C1 segment of cervical spinal cord (tissue), 14 donors: ENCODE measurements at places on chromosomes 2 and 18.

DNA sequence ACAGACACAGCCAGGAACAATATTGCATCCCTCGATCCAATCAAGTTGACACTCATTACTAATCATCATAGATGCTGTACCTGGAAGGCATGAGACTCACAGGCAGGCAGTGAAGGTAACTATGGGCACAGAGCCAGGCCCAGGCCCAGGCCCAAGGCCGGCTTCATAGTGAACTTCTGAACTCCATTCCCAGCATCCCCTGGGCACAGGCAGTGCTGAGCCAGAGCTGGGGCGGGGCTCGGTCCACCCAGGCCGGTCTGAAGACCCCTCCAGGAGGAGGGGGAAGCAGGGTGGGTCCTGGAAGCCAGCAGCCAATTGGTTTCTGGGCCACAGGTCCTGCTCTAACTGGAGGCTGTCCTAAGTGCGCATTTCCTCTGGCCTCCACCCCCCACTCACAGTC, 37.6 kb downstream of the MLPH start:
- DNase-seq: no peak

DNA sequence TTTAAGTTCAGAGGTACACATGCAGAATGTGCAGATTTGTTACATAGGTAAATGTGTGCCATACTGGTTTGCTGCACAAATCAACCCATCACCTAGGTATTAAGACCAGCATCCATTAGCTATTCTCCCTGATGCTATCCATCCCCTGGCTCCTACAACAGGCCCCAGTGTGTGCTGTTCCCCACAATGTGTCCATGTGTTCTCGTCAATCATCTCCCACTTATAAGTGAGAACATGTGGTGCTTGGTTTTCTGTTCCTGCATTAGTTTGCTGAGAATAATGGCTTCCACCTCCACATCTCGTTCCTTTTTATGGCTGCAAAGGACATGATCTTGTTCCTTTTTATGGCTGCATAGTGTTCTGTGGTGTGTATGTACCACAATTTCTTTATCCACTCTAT, 75.8 kb downstream of the SUCLG1 start:
- DNase-seq: no peak

- no peak for DNase-seq
Measured at GRCh38 chr2:124025891-124026434, 876 bp downstream of the CNTNAP5 start.

GRCh38 chr2:139685090-139685983, 905.1 kb upstream of the NXPH2 start:
- DNase-seq: no peak

- no peak for DNase-seq
Measured at GRCh38 chr2:219252084-219252483, 959 bp upstream of the TUBA4B start.

GRCh38 chr2:65263986-65264385, 36.4 kb downstream of the ACTR2 start:
- DNase-seq: no peak

DNA sequence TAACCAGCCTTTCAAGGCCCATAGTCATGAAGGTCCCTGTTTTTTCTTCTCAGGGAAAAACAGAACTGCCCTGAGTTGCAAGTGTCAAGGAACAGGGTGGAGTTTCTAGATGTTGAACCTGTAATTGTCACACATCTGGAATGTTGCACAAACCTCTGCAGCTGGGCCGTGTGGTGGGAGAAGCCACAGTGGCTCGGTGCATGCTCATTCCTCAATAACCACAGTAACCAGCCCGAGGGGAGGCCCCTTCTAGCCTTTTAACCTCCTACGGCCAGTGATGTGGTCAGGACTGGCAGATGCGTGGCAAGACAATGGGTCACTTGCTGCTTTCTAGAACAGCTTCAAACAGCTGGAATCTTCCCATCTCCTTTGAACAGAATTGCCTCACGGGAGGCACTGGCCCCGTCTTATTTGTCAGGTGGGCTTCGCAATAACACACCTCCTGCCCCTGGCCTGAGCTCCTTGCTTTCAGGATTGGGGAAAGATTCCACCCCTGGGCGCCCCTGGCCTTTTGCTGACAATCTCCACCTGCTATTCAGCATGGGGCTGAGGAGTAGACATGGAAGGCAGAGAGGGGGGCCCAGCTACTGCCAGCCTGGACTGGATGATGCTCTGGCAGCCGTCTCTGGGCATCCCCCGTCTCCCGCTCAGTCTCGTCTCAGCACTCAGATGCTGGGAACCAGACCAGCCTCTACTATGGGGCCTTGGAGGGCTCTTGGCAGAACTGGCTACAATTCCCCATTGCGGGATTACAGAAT, 102.9 kb downstream of the KLHL29 start:
- no peak for DNase-seq

DNA sequence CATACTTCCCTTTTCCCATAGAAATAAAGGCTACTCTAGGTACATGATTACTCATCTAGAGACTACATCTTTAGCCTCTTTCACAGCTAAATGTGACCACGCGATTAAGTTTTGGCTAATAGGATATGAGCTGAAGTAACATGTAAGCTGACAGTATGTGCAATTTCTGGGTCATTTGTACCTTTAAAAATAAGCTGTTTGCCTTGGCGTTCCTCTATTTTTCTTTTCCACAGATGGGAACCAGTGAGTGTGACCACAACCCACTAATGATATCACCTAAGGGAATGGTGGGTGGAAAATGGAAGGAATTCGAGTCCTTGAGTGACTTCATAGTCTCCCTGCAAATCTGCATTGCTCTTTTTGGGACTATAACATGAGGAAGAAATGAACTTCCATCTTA, 11.7 kb upstream of the NABP1 start:
- no peak for DNase-seq

GRCh38 chr2:85888020-85888683, 638 bp downstream of the ST3GAL5 start:
- peak; percentile 76 for DNase-seq

GRCh38 chr18:23867006-23867405, 147.5 kb upstream of the TTC39C start:
- no peak for DNase-seq

GRCh38 chr2:124623560-124623959, 598.5 kb downstream of the CNTNAP5 start:
- DNase-seq: no peak

GRCh38 chr2:157838442-157839161, 37.5 kb downstream of the ACVR1 start:
- peak; percentile 9 for DNase-seq

DNA sequence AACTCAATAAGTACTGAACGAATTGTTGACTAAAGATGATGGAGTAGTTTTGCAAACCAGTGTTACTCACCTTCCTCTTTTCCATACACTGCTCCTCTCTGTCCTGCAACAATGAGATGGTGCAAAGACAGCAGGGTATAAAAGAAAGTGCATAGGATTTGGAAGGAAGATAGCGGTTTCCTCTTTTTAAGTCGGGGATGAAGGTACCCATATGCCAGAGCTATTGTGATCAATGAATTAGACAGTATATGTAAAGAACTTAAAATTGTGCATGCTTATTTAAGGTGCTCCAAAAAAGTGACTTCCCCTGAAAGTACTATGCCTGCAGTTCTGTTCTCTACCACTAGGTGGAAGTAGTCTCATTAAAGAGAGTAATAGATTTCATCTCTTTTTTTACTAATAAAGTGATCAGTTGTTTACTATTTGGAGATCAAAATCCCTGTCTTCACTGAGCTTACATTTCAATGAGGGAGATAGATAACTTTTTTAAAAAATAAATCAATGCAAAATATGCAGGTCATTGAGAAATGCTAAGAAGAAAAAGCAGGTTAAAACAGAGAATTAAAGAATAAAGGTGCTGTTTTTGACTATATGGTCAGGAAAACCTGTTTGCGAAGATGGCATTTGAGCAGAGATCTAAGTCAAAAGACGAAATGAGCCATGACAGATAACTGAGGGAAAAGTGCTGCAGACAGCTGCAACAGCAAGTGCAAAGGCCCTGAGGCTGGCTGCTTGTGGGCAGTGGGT, 339.7 kb upstream of the SLC14A2 start:
- no peak for DNase-seq

DNA sequence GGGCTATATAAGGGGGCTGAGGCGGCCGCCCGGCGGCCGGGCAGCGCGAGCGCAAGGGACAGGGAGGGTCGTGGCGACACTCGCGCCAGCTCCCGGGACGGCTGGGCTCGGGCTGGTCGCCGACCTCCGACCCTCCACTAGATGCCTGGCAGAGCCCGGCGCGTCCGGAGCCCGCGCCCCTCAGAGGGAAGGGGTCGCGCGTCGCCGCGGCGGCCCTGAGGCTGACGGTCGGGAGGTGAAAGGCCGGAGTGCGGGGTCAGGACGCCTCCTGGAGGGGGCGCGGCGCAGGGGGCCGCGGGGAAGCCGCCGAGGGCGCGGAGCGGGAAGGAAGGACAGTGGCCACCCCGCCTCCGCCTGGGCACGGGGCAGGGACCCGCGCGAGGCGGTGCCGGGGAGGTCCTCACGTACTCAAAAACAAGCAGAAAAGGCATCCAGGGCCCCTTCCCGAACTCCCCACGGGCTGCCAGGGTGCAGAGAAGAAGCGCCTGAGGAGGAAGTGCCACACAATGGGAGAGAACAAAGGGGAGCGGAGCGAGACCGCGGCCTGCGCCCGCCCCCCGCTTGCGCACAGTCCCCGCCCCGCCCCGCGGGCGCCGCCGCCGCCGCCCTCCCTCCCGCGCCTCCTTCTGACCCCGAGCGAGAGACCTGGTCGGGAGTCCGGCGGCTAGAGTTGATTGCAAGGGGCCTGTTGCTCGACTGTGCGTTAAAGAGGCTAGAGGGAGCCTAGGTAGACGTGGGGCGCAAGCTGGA, 776 bp upstream of the KLF7 start:
- peak; percentile 75 for DNase-seq

GRCh38 chr18:10463741-10464140, 9.3 kb downstream of the APCDD1 start:
- no peak for DNase-seq

DNA sequence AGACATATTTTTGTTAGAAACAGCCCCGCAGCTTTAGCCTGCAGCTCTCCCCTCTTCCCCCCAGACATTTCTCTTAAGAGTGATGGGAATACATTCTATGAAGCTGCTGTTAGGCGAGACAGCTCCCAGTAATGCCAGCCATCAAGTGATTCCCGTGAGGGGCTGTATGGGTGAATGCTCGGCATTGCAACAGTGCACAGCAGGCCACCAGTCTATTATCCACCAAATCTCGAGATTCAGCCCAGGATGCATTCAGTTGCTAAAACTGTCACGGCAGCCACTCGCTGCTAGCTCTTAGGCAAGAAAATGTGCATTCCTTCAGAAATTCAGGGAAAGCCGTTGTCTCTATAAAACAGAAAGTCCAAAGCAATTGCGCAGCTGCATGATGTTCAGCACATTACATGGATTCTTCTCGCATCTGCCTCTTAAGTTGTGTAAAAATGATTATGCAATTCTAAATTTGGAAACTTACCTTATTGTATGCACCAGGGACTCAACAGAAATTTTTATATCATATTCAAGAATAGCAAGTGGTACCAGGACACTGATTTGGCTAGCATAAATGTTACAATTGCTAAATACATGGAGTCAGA, 211.3 kb upstream of the ARL4C start:
- no peak for DNase-seq

DNA sequence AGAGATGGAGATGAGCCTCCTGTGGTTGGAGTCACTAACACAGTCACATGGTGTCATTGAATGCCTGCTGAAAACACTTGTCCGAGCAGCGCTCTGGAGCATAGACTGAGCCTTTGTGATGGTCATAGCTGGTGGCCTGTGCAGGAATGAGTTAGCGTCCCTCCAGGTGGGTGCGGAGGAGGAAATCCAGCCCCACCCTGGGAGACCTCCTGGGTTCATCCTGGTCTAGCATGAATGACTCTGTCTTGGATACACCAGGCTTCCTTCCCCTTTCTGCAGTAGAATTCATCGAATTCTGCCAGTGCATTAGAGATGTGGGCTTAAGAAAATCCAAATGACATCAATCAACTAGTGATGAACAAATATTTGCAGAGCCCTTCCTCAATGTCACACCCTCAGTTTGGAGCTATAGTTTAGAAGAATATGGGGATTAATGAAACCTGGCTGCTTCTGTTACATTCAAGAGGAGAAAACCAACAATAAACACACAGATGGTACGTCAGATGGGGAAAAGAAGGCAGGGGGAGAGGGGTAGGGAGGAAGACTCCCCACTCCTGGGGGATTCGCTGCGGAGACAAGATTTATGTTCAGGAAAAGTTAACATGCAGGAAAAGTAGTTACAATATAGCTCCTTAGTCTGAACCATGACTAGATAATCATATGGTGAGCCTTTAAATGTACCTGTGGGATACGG, 136.7 kb downstream of the DDX1 start:
- DNase-seq: no peak

- DNase-seq: no peak
Measured at GRCh38 chr2:43348908-43349661, 122.7 kb upstream of the ZFP36L2 start.

DNA sequence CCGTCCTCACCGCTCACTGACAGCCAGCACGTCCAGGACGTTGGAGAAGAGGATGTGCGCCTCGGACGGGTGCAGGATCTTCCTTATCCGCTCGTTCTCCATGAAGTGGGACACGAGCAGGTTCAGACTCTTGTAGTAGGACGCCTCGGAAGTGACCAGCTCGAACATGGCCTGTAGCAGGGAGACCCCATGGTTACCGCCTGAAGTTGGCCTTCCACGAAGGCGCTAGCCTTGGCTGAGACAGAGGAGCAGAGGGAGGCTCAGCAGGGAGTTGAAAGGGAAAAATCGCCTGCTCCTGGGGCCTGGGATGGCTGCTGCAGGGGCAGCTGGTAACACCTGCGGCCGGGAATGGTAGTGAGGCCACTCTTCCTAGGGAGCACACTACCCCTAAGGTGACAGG, 24.7 kb downstream of the SNORC start:
- no peak for DNase-seq

DNA sequence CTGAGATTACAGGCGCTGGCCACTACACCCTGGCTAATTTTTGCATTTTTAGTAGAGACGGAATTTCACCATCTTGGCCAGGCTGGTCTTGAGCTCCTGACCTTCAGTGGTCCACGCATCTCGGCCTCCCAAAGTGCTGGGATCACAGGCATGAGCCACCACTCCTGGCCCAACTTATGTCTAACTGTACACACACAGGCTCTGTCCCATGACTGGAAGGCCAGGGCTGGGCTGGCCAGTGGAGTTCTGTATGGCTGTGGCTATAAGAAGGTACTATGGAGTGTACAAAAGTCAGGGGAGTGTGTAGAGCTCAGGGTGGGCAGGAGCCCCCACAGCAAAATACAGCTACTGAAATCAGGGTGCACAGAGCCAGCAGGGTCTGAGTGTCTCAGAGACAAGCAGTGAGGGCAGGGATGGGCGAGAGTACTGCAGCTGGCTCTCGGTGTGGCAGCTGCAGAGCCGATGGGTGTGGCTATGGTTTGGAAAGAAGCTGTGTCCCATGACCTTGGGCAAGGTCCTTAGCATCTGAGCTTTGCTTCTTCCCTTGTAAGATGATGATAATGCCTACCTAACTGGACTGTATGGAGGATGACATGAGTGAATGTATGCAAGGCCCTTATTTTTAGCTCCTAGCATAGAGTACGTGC, 10.4 kb upstream of the MSGN1 start:
- no peak for DNase-seq

- DNase-seq: no peak
Measured at GRCh38 chr2:169365029-169365480, 2.7 kb upstream of the LRP2 start.

DNA sequence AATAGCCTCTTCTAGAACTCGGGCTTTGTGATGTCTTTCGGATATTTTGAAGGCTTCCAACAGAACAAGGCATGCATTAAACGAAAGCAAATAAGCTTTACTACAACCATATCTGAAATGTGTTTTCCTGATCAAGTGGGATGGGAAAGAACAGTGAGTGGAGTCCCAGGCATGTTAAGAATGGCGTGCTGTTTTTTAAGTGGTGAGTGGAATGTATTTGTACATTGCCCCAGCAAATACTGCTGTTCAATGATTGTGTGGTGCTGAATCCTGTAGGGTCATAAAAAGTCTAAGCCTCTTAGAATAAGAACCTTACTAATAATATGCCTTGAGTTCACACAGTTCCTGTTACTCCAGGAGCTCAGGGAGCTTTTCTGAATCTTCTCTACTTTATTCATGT, 52.5 kb downstream of the POMC start:
- no peak for DNase-seq
